ENCODE measurements at places on chromosomes 12 and 14.

DNA sequence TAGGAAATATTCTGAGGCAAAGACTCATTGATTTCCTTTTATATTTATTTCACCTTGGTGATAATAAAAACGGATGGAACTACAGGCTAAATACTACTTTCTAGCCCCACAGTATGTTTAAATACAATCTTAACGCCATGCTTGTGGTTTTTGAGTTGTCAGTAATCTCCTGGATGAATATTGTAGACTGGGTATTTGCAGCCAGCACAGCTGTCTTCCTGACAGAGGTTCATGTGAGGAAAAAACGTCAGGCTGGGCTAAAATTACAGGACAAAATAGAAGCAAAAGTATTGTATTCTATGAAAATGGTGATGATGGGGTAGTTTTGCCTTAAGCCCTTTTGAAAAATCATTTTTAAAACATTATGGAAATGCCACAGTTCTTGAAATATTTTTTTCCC lies 140.9 kb downstream of the CCDC91 start:
- no peak for DNase-seq

GRCh38 chr14:29278301-29279263 lies 512.0 kb downstream of the FOXG1 start:
- no peak for DNase-seq

GRCh38 chr12:115811045-115811444 lies 466.4 kb downstream of the MED13L start:
- no peak for DNase-seq

GRCh38 chr14:27134200-27134599 lies 536.4 kb upstream of the NOVA1 start:
- DNase-seq = no peak

DNA sequence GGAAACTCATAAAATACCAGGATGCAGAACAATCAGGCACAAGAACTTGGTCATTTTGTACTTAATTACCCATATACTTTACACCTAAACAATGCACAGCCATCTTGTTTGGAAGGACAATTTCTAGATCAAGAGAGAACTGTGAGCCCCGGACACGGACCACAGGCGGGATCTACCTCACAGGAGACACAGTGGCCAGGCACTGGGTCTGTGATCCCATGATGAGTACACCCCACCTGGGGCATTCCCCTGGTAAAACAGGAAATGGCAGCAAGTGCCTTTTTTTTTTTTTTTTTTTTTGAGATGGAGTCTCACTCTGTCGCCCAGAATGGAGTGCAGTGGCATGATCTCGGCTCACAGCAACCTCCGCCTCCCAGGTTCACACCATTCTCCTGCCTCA lies 15.2 kb downstream of the GOLGA3 start:
- DNase-seq = no peak

- DNase-seq = no peak
These were observed 231.8 kb downstream of the CRADD start for GRCh38 chr12:93908846-93909567.

- DNase-seq = no peak
These were observed 28.6 kb upstream of the CCDC91 start for GRCh38 chr12:28161697-28162096.

DNA sequence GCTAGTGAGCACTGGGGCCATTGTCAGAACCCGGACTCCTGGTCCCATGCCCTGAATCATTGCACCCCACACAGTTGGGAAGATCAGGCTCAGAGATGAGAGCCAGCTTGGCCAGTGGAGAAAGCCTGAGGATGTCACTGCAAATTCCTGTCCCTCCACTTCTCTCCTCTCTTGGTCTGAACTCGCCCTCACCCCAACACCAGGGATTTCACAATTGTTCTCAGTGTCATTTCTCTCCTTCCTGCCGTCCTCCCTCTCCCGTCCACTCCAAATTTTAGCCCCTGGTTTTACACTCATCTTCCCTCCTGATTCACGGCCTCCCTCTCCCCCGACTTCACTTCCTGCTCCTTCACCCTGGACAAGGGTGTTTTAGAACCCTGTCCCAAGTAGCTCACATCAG lies 11.1 kb downstream of the KRT75 start:
- no peak for DNase-seq

DNA sequence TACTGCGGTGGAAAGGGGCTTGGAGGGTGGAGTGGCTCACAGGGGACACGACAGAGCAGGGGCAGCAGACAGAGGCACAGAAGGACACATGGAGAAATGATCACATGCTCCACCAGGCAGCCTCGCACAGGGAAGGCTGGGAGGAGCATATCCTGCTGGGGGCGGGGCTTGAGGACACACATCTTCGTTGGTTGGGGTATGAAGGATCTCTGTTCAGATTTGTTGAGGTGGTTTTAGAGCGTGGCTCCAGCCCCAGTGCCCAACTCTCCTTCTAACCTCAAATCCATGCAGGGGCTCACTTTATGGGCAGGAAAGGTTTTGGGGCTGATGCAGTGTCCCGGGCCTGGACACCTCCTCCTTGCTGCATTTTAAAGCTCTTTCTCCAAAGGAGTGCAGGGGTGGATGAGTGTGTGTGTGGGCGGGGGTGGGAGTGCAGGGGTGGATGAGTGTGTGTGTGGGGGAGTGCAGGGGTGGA lies 733 bp upstream of the P3H3 start:
- DNase-seq = peak; percentile 71

DNA sequence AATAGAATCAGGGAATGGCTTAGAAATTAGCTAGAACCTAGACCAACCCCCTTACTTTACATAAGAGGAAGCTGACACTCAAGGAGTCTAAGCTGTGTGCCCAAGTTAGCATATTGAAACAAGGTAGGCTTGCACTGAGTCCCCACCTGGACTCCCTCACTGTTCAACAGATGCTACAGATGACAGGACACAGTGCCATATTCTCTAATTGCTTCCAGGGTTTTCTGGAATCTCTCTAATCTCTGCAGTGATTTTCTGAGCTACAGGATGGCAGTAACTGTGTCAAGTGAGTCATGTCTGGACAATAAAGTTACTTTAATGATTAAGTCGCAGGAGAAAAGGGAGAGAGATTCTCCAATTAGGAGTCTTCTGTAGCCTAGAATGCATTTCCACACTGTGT lies 35.8 kb downstream of the AKAP6 start:
- no peak for DNase-seq

- no peak for DNase-seq
These were observed 642 bp upstream of the PAN2 start for GRCh38 chr12:56334490-56334793.

DNA sequence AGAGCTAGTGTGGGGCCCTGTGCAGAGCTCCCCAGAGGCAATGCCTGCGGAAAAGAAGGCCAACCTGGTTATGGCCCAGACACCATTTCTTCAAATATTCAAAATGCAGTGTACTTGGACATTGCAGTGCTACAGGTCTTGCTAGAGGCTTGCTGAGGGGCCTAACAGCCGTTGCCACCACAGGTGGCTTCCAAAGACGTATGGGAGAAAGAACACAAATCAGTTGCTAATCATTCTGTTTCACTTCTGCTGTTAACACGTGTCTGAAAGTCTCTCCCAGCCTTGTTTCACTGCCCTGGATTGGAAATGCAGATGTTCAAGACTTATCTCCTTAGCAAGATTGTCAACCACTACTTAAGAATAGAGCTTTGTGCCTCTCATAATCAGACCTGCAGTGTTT lies 925.9 kb downstream of the GALC start:
- DNase-seq = no peak

DNA sequence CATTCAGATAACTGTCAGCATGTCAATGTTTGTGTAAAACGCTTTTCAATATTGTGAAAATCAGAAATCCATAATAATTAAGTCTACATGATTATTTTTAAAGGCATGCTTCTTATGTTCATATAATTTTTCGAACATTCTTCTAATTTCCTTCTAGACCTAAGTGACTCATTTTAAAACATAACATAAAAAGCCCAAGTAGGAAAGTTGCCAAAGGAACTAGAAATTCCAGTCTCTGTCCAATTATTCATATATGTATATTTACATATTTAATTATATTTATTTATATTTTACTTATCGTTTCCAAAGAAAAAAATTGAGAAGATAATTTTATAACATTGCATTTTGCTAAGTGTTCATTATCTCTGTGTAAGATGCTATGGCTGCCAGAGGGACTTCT lies 110.4 kb downstream of the TMTC1 start:
- no peak for DNase-seq

GRCh38 chr12:131061041-131061806 lies 107.5 kb downstream of the ADGRD1 start:
- DNase-seq = no peak

- DNase-seq = no peak
These were observed 117.6 kb downstream of the CRADD start for GRCh38 chr12:93794738-93795137.

DNA sequence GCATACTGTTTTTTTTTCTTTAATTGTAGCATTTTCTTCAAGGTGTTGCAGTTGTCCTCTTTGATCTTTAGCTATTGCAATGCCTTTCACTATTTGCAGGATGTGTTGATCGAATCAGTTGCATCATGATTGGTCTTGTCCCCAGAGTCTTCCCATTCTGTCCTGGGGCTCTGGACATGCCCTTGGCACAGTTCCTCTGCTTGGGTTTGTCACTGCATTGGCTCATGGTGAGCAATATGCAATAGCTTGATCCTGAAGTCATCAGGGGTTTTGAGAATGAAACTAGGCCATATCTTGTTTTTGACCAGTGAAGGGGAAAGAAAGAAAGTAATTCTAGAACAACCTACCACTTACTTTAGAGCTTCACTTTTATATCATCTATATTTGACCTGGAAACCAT lies 281.5 kb downstream of the TMEM117 start:
- no peak for DNase-seq

GRCh38 chr12:62267480-62267879 lies 7.3 kb downstream of the USP15 start:
- DNase-seq = no peak

DNA sequence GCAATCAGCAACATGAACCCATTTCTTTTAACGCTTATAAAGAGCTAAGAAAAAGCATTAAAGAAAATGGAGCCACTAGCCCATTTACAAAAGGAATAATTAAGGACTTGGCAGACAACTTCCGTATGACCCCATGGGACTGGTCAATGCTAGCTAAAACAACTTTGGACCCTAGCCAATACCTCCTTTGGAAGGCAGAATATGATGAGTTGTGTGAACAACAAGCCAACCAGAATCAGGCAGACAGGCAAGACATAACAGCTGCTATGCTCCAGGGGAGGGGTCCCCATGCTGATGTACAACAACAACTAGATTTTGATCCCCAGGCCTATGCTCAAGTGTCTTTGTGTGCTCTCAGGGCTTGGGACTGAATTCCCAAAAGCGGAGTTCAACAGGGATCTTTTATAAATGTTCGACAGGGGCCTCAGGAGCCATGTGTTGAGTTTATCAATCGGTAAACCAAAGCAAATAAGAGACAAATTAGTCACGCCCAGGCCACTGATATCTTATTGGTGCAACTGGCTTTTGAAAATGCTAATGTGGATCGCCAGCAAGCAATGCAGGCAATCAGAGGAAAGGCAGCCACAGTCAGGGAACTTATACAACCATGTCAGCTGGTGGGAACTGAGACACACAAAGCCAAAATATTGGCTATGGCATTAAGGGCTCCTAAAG lies 254.4 kb upstream of the DIO2 start:
- DNase-seq = no peak

- DNase-seq = peak; percentile 12
These were observed 23.1 kb downstream of the XRCC3 start for GRCh38 chr14:103692159-103692558.

DNA sequence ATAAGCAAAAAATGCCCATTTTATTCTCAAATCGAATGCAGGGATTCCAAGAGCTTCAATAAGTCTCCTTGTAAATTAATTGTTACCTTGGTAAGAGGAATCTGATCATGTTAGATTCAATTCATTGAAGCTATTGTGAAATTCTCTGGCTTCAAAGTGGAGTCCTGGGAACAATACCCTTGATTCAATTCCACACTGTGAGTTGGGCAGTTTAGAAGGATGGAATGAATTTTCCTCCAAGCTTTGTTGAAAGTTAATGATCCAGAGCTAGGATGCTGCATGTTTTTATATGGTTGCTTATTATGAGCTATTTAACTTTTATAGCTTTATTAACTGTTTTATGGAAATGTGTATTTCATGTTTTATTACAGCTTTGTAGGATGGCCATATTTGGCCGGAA lies 89.9 kb upstream of the IGF1 start:
- no peak for DNase-seq

DNA sequence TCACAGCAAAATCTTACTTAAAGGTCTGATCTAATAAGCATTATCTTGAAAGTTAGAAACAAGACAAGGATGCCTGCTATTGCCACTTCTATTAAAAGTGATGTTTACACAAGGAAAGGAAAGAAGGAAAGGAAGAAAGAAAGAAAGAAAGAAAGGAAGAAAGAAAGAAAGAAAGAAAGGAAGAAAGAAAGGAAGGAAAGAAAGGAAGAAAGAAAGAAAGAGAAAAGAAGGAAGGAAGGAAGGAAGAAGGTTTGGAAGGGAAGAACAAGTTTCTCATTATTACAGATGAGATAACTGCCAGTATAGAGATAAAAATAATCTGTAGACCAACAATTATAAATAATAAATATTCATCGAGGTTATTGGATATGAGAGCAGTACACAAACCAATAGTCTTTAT lies 35.8 kb upstream of the KCNA1 start:
- DNase-seq = no peak

DNA sequence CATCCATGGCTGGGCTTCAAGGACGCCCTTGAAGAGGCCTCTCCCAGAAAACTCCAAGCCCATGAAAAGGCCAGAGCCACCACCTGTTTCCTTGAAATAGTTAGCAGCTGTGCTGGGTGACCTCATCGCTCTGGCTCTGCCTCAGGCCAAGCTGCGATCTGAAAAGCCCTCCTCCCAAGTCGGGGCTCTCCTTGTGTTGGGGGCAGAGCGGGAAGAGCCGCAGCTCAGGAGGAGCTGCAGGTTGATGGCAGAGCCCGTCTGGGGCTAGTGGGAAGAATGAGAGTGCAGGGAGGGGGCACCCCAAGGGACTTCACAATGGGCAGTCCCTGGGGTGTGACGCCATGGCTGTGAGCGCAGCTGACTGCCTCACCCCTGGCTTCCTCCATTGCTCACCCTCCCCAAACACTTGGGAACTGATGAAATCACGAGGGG lies 50.0 kb upstream of the STON2 start:
- DNase-seq = no peak

DNA sequence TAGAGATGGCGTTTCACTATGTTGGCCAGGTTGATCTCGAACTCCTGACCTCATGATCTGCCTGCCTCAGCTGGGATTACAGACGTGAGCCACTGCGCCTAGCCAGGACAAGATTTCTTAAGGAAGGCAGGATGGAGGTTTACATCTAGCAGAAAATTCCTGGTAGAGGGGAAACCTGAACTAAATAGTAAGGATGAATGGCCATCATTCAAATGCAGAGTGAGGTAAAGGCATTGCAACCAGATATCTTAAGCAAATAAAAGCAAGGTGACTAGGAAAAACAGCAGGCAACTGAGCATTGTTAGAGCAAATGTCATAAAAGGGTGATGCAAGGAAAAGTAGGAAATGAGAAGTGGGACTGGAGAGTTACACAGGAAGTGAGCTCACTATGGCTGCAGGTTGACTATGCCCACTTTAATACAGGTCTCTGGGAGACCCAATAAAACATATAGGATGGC lies 133.0 kb downstream of the SOX5 start:
- DNase-seq = no peak

DNA sequence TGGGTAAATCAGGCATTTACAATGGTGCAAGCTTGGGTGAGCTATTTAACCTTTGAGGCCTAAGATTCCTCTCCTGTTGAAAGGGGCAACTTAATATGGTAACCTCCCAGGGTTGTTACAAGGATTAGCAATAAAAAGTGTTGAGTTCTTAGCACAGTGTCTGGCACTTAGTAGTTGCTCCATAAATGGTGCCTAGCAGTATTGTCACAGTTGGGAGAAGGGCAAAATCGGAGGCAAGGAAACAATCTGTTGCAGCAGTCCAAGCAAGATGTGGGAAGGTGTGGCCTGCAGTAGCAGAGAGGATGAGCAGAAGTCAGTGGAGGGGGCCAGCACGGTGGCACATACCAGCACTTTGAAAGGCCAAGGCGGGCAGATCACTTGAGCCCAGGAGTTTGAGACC lies 7.3 kb upstream of the SP7 start:
- no peak for DNase-seq
